ENCODE measurements at places on chromosomes 3 and 15.

DNA sequence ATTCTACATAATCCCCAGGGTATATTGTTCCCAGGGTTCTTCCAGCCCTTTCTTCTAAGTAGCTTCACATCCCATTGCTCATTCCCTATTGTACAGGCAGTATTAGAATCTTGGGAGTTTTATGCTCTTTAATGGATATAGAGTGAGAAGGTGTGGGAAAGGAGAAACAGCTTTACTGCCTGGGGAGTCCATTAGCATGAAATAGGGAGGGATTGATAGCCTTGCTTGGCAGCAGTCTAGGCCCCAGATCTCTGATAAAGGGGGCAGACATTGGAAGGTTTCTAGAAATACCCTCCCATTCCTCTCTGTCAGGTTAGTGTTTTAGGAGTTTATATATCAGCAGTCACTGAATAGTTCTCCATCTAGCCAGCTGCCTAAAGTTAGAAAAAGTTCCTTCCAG, 334.3 kb downstream of the UNC13C start:
- DNase-seq = no peak

DNA sequence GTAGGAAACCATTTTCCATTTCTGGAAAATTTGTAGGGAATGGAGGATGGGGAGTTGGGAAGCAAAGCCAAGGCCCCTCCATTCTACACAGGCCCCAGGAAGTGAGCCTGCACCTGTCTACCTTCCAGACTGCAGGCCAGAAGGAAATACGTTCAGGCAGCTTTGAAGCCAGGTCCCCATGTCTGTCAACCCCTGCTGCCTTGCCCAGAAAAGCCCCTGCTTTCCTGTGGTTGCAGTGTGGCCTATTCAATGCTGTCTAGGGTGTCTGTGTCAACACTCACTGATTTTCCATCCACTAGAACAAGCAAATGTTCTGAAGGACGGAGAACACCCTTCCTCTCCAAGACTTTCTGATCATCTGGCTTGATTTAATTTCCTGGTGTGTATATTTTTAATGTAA, 281.9 kb downstream of the TLE3 start:
- no peak for DNase-seq

GRCh38 chr15:42158941-42159340, 2.5 kb upstream of the PLA2G4F start:
- no peak for DNase-seq

GRCh38 chr3:64799606-64800005, 111.8 kb upstream of the ADAMTS9 start:
- no peak for DNase-seq

DNA sequence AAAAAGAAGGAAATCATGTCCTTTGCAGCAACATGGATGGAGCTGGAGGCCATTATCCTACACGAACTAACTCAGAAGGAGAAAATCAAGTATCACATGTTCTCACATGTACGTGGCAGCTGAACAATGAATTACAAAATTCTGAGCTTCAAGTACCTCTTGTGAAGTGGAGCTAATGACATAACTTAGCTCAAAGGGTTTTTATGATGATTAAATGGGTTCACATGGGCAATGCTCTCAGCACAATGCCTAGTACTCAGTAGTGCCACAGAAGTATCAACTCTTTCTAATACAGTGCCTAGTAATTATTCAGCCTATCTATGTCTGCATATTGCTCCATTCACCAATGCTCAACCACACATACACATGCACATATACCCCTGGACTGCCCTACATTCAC, 407.5 kb upstream of the WNT5A start:
- DNase-seq = no peak

- DNase-seq = no peak
Measured at GRCh38 chr3:36244728-36245127, 135.6 kb upstream of the STAC start.

DNA sequence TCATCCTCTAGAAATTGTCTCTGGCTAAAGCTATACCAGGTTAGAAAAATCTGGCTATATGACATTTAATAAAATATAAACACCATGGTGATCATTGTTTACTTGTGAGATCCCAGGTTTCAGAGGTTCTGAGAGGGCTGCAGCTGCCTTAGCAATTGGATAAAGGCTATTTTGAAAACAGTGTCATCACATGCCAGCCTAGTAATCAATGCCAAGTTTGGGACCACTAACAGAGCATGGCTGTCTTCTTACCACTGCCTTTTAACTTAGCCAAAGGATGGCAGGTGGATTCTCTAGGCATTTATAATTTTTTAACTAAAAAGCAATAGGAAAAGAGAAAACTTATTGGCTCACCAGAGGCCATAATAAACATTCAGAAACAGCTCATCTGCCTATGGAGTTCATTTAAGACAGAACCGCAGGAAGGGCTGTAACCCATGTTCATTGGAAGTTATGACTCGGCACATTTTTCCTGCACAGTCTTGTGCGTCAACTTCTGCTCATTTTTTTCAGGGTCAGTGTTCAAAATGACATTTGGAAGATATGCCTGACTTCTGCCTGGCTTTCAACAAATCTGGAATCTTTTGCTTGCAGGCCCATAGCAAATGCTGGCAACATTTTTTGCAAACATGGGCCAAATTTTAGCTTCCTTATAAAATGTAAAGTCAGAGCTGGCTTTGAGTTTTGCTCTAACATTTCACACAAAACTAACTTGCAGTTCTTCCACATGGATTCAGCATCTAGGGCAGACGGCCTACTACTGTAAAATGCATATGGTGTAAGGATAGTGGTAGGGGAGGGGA, 476.0 kb upstream of the TBL1XR1 start:
- no peak for DNase-seq

GRCh38 chr15:97866959-97867358, 93.5 kb upstream of the ARRDC4 start:
- no peak for DNase-seq

DNA sequence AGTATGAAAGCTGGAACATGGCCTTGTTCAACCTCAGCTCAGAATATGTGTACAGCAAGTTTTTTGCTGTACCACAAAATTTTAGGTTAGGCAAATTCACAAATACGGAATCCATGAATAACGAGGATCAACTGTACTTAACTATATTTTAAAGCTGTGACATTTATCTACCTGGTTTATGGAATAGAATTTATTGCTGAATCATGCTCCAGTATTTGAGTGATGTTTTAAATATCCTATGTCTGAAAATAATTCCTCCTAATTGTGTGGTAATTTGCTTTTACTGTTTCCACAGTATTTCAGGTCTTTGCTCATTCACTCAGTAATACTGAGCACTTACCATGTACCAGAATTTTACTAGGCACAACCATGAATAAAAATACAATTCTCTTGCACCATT, 29.5 kb downstream of the SEC62 start:
- no peak for DNase-seq

DNA sequence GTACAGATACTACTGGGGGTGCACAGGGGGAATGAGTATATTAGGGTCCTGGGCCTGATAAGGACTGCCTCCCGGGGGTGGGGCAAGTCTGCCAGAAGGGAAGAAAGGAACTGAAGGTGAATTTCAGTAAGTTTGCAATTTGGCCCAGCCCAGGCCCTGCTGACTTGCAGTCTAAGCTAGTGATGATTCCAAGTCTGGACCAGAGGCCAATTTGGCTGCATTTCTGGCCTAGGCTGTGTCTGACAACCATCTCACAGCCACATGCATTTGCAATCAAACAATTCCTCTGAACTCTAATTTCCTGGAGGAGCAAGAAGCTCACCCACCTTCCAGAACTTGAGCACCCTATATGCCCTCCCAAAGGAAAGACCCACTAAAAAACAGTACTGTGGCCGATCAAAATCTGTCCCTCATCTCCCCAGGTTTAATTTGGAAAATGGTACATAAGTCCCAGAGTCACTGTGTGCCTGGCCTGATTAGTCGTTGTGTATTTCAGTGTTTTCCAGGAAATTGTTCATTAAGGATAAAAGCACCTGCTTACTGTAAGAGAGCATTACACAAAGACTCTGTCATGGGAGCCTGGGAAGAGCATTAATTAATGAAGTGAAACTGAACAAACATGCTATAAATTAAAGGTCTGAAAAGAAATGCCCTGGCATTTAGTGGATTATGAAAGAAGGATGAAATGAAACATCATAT, 114.5 kb downstream of the MEGF11 start:
- DNase-seq = no peak

DNA sequence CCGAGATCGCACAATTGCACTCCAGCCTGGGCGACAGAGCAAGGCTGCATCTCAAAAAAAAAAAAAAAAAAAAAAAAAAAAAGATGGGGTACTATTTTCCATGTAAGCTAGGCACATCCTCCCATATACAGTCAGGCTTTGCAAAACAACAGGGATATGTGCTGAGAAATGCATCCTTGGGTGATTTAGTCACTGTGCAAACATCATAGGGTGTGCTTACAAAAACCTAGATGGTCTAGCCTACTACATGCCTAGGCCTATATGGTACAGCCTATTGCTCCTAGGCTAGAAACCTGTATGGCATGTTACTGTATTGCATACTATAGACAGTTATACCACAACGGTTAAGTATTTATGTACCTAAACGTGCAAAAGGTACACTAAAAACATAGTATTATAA, 75.0 kb downstream of the TTBK2 start:
- no peak for DNase-seq

DNA sequence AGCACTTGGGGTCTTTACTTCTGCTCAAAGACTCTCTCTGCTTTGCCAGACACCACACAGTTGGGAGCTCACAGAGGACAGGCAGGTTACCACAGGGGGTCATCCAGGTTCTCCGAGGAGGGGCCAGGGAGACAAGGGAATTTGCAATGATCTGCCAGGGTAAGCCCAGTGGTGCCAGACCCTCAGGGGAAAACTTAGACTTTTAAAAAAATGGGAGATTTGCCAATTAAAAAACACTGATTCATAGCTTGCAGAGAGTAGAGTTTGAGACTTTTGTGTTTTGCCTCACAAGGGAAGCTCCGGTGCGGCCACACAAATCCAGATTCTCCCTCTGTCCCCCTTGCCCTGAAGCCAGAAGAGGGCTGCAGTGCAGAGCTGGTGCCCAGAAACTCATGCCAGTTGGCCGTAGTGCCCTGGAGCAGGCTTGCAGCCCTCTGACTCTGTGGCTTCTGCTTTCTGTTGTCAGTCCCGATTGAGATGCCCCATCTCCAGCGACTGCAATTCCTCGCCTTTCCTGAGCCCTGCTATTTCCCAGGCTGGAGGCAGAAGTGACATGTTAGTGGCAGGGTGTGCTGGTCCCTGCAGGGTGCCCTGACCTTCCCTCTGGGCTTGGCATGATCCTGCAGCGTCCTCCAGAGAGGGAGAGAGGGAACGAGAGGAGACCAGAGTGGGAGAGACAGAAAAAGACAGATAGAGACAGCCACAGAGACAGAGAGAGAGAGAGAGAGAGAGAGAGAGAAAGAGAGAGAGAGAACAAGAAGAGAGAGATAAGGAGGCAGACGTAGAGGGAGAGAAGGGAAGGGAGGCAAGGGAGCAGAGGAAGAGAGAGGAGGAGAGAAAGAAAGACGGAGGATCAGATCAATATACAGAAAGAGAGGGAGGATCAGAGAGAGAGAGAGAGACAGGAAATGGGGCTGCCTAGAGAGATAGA, 46.0 kb downstream of the RHCG start:
- DNase-seq = peak; percentile 40

DNA sequence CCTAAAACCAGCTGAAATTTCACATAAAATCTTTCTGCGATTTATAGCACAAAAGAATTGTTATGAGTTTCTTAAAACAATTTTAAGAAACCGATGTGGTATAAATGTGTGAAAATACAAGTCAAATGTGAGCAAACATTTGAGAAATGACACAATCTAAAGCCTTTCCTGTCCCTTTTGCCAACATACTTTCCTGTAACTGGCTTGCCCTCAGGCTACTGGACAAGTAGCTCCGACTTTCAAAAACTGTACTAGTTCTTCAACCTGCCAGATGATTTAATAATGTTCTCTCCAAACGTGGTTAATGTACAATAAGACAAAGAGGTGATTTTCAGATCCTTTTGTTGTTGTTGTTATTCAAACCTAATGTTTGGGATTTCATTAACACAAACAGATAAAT, 105.9 kb upstream of the ARHGEF26 start:
- no peak for DNase-seq

DNA sequence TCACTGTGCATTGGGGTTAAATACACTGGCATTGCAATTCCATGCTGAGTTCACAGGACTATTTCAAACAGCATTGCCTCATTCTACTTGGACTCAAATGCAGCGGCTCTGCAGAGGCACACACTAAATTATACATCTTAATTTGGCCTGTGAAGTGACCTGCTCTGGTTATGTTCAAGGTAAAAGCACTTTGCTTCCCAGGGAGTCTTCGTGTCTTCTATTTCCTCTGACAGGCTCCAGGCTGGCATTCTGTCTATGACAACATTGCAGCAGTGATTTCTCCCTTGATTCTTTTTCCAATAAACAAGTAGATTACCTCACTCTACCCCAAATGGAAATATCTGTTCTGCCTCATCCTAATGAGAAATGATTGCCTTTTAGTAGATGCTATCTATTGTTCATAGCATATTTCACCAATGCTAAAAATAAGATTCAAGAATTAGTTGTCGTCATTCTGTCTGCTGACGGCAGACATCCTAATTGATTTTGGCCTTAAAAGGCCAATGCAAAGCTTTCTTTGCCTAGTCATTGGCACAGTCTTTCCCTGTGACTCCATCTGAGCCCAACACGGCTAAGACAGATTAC, 33.8 kb downstream of the FMN1 start:
- no peak for DNase-seq

DNA sequence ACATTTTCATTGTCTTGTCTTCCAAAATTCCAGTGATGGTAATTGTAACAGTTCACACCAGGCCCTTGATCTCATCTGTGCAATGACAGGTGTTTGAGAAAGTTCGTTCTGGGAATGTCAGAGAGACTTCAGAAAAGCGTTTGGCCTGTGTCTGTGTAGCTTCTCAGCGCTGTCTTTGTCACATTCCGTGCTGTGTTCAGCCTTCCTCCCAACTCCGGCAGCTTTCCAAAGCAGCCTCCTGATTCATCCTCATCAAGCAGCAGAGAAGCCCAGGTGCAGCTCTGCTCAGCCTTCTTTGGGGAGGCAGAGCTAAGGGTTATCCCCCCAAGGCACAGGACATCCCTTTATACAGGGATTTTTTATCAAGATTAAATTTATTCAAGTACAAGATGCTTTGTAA, 494.0 kb upstream of the SUCLG2 start:
- DNase-seq = no peak

GRCh38 chr3:120048355-120049041, 45.7 kb downstream of the GSK3B start:
- no peak for DNase-seq

DNA sequence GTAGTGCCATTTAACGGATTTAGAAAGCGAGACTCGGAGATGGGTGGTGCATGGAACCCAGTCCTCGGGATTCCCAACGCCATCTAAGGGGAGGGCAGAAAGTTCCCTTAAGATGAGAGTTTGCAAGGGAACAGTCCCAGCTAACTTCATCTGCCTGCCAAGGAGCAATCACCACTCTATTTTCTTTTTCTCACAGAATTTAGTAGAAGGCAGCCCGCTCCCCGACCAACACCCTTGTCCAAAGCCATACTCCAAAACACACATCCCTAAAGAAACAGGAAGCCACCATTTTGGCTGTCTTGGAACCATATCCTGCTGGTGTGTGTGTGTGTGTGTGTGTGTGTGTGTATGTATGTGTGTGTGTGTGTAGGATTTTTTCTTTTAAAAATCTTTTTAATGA, 7.1 kb upstream of the FGD5 start:
- no peak for DNase-seq

Measured in hypothalamus (tissue), 51 donors.